ENCODE measurements at places on chromosomes 4 and X.

DNA sequence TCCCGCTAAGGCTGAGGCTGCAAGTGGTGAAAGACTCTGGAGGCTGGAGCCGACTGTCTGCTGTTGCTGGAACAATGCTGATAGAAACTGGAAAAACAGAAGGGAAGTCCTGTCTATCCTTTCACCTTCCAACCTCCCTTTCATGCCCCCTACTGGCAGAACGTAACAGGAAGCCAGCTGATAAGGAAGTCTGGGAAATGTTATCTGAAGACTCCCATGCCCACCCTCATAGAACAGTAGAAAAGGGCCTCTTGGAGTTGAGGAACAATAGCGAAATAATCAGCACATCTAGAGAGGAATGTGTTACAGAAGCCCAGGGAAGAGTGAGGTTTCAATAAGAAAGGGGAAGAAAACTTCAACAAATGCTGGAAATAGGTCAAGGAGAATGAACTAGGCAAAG is 117.1 kb upstream of the DKK2 start:
- DNase-seq, result no peak

- no peak for DNase-seq
Measured at GRCh38 chr4:39450618-39451017, 8.1 kb downstream of the RPL9 start.

DNA sequence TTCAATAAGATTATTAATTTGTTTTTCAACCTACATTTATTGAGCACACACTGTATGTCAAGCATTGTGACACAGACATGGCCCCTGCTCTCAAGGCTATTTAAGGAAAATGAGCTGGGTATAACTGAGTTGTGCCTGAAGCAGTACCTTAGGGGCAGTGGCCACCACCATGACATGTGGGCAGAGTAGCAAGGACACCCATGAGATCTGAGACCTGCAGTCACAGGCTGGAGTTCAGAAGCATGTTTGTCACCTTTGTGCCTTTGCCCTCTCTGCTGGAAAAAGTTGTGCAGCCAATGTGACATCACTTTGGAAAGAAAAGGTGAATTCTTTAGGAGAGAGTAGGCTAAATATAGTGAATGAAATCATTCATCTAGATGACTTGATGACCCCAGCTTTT is 501.3 kb downstream of the BCOR start:
- no peak for DNase-seq

DNA sequence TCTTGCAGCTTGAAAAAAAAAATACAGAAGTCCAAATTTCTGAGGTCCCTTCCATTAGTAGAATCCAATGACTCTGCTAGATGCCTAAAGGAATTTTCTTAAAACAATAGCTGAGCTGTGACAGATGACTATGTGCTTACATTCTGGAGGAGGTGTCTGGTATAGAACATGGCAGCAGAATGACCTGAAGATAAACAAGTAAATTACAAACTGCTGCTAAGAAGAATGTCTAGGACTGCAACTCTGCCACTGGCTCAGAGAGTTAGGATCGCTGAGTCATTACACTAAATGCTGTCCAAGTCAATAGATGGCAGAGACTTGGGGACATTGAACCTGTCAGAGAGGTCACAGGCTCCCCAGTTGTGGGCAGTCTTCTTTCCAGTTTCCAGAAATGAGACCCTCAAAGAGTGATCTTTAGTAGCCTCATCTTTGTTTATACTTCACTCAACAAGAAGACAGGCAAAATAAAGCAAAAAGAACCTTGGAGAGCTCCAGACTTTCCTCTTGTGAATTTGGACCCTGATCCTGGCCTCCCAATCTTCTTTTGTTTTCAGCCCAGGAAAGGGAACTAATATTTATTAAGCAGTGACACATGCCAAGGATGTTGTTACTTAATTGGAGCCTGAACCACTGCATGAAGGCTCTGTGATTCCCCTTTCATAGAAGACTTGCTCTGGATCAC is 56.4 kb upstream of the SCML1 start:
- no peak for DNase-seq

- no peak for DNase-seq
Measured at GRCh38 chr4:18077808-18078207, 56.3 kb upstream of the LCORL start.

DNA sequence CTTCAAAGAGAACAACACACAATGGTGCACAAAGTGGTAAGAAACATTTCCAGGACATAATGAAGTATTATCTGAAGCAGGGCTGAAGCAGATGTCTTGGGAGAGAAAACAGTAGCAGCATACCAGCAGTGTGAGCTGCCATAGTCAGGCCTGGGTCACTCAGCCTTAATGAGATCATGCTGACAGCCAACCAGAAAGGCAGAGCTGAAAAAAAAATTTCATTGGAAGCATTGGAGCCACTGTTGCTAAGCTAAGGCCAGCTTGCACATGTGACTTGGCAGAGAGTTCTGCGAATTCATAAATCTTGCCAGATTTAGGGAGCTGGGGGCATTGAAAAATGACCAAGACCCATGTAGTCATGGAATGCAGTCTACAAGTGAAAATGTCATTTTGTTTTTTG is 444.0 kb upstream of the PITX2 start:
- DNase-seq, result no peak

DNA sequence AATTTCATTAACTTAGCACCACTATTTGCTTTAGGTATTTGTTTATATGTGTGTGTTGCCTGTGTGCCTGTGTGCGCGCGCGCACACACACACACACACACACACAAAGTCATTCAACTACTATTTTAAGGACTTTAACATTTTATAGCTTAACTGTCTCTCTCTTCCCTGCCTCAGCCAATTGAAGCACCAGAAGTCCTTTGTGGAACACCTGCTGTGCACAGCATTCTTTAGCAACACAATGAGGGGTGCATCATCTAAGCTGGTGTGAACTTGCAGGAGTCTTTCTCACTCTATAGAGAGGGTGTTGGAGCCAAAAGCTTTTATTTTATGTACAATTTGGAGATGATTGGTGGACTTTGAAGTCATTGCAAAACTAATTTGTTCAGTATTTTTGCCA is 31.3 kb downstream of the SLIT2 start:
- no peak for DNase-seq

GRCh38 chrX:85001344-85001743 is 2.3 kb upstream of the APOOL start:
- no peak for DNase-seq

- no peak for DNase-seq
Measured at GRCh38 chr4:75398501-75398900, 115.7 kb downstream of the RCHY1 start.

- DNase-seq, result no peak
Measured at GRCh38 chr4:115865736-115866135, 752.3 kb upstream of the NDST4 start.

GRCh38 chr4:112664611-112665010 is 27.7 kb downstream of the LARP7 start:
- DNase-seq, result no peak

Data from activated CD4-positive, alpha-beta T cell treated with anti-CD3 and anti-CD28 coated beads, Interleukin-10, Interleukin-2, amounts not matched to agents 100 ng/mL and 50 ng/mL, durations not matched to agents 16 hours and 8 hours (primary cell).